ENCODE measurements at places on chromosomes 2 and 18.

GRCh38 chr18:6744816-6745455 is 15.4 kb downstream of the ARHGAP28 start:
- no peak for DNase-seq

GRCh38 chr2:120786038-120786960 is 50.6 kb downstream of the GLI2 start:
- no peak for DNase-seq

DNA sequence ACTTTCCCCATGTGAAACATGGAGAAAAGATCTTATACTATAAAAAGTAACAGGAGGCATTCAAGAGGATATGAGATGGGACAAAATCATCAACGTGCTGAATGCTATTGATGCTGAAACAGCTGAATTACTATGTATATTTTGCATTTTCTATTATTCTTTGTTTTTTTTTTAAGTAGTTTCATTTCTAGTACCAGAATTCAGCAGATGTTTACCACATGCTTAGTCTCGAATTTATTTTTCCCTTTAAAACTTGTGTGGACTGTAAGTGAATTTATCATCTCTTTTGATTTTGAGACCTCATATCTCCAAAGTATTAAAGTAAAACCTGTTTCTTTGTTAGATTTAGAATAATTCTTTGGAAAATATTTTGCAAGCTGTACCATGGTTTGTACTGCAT is 205.8 kb downstream of the PTPRM start:
- DNase-seq: no peak

- no peak for DNase-seq
Measured at GRCh38 chr18:48213791-48214190, 195.4 kb downstream of the ZBTB7C start.

DNA sequence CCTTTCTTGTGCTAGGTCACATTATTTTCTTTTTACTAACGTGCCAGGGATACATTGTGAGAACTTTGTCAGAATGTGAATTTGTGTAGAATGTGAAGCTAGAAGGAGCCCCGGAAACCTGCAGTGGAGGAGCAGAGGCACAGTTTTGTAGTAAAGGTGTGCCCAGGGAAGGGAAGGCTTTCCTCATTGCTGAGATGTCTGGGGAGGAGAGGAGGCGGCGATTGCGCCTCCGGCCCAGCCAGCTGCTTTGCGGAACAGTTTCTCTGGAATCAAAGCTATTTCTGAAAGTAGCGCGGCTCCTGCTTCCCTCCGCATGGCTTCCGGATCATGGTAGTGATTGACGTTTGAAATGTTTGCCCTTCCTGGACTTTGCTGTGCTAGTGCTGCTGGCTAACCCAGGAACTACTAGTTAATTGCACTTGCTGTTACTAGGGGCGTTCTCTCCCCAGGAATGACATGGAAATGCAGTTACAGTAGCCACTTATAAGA is 83.1 kb upstream of the RBM44 start:
- DNase-seq: no peak

DNA sequence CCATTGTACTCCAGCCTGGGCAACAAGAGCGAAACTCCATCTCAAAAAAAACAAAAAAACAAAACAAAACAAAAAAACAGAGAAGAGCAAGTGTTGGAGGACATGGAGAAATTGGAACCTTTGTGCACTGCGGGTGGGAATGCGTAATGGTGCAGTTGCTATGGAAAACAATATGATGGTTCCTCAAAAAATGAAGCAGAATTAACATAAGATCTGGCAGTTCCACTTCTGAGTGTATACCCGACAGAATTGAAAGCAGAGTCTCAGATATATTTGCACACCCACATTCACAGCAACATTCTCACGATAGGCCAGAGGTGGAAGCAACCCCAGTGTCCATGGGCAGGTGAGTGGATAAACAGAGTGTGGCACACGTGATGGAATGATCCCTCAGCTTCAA is 11.0 kb upstream of the RALB start:
- DNase-seq: no peak
